Activated T-helper 2 cell treated with anti-CD3 and anti-CD28 coated beads, Interferon-gamma antibody, Interleukin-2, Interleukin-4, amounts not matched to agents 10 μg/mL and 5 μg/mL and 100 μg/mL, durations not matched to agents 14 hours and 24 hours and 36 hours (primary cell): ENCODE measurements at places on chromosomes 2 and 18.

GRCh38 chr2:189870381-189871085 lies 86.3 kb downstream of the PMS1 start:
- no peak overlapping the region for H3K27ac ChIP-seq
- peaks cover 46% of the 10 kb centered on the region for H3K36me3 ChIP-seq
- no peaks in the 10 kb centered on the region for H3K27me3 ChIP-seq

DNA sequence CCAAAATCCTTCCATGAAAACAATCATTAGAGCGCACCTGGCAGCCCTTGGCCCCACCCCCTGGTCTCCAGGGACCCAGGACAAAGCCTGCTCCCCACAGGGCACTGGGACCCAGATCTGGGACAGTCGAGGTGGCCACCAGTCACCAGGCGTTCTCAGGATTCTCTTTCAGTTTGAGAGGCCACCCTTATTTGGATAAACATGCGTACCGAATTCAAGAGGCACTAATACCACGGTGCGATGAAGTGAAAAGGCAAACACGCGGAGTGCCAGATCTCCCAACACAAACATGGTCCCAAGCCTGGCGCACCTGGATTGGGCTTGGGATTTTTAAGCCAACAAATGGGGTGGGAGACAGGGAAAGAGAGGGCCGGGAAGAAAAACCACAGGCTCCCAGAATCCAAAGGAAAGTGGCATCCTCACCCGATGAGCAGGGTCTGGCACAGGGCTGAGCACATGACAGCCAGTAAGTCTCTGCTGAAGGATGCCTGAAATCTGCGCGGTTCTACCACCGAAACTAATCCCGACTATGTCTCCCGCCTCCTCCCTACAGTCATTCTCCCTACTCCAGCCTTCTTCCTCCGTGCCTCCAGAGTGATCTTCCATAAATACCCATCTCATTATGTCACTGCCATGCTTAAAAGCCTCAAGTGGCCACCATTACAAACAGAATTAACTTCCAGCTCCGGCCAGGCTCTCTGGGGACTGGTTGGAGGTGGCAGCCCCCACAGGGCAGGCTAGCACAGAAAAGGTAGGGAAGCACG lies 60.9 kb upstream of the KLHL29 start:
- peaks cover 17% of the 10 kb centered on the region for H3K27me3 ChIP-seq
- H3K4me1 ChIP-seq: no peaks in the 10 kb centered on the region
- no peak for DNase-seq
- no peaks in the 10 kb centered on the region for H3K36me3 ChIP-seq
- no peak overlapping the region for H3K27ac ChIP-seq

DNA sequence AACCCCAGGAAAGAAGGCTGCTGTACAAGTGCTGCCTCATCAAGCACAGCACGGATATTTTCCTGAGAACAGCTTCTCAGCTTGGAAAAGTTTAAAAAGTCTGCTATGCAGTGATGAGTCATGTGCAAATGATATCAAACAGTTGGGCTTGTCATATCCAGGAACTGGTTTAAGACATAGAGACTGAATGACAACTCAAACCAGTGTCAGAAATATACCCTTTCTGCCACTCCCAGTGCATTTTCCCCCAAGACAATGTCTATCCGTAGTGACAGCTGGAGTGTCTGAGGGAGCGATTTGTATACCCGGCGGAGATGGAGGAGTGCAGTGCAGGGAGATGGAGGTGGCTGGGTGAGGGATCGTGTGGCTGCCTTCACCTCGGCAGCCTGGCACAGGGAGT lies 28.2 kb downstream of the SOX11 start:
- H3K27me3 ChIP-seq: no peaks in the 10 kb centered on the region
- no peak for DNase-seq
- no peaks in the 10 kb centered on the region for H3K4me1 ChIP-seq
- no peak overlapping the region for H3K27ac ChIP-seq
- no peaks in the 10 kb centered on the region for H3K36me3 ChIP-seq
- no peak overlapping the region for H3K4me3 ChIP-seq

- no peak overlapping the region for H3K4me3 ChIP-seq
- H3K27ac ChIP-seq: no peak overlapping the region
- DNase-seq: no peak
Measured at GRCh38 chr2:98036349-98037000, 40.7 kb upstream of the TMEM131 start.

GRCh38 chr18:40849886-40850285 lies 1105.1 kb upstream of the PIK3C3 start:
- H3K4me1 ChIP-seq: no peaks in the 10 kb centered on the region
- no peak for DNase-seq
- H3K4me3 ChIP-seq: no peak overlapping the region
- no peaks in the 10 kb centered on the region for H3K27me3 ChIP-seq
- no peak overlapping the region for H3K27ac ChIP-seq

DNA sequence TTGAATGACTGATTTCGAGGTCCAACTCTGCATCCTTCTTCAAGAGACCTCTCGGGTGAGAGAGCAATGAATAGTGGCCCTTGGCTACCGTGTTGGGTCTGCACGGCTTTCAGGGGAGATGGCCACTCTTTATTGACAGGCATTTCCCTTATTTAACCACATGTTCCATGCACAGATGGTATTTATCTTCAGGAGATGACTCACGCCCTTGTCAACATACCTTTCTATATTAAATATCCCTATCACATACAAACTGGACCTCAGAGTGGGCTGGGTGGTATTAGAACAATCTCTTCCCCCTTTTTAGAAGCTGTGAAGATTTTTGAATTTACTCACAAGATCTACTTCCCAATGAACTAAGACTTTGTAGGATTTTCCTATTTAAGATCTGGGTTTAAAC lies 109.6 kb upstream of the CDC42EP3 start:
- no peaks in the 10 kb centered on the region for H3K4me1 ChIP-seq
- no peak for DNase-seq
- H3K4me3 ChIP-seq: no peak overlapping the region
- no peaks in the 10 kb centered on the region for H3K27me3 ChIP-seq
- no peak overlapping the region for H3K27ac ChIP-seq

GRCh38 chr2:104849618-104850141 lies 4.2 kb upstream of the POU3F3 start:
- no peak for DNase-seq
- H3K4me1 ChIP-seq: peaks cover 19% of the 10 kb centered on the region
- peaks cover 93% of the 10 kb centered on the region for H3K27me3 ChIP-seq
- H3K4me3 ChIP-seq: no peak overlapping the region
- H3K27ac ChIP-seq: no peak overlapping the region
- peaks cover 6% of the 10 kb centered on the region for H3K36me3 ChIP-seq

DNA sequence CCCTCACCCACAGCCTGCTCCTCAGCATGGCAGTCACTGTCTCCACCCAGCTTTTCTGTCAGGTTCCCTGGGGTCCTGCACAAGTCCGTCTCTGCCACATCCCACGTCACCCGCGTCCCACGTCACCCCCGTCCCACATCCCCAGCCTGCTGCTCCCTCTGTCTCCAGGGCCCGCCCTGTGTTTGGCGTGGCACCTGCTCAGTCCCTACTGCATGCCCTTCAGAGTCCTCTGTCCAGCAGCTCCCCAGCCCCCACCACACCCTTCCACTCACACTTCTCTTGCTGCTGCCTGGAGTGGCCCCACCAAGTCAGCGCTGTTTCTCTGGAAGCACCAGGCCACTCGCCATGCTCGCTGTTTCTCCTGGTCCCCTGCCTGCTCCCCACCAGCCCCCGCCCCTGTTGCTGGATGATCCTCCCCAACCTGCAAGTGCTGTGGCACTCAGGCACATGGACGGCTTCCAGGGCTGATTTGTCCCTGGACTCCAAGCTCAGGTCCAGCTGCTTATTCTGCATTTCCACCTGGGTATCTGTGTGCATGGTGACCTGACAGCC lies 18.8 kb downstream of the ATG4B start:
- no peak overlapping the region for H3K4me3 ChIP-seq
- no peak for DNase-seq
- no peak overlapping the region for H3K27ac ChIP-seq

DNA sequence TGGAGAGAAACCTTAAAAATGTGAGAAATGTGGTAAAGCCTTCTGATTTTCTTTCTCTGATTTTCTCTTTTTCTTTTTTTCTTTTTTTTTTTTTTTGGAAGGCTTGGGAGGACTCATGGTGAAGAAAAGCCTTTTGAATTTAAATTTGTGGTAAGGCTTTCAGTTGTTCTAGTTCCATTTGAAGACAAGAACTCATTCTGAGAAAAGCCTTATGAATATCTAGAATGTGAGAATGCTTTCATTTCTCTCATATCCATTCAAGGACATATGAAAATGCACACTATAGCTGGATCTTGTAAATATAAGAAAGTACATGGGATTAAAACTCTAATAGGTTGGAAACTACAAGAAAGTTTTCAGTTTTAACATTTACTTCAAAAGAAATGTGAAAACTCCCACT lies 1045.2 kb upstream of the NRXN1 start:
- H3K4me3 ChIP-seq: no peak overlapping the region
- no peaks in the 10 kb centered on the region for H3K36me3 ChIP-seq
- no peaks in the 10 kb centered on the region for H3K27me3 ChIP-seq
- no peak for DNase-seq
- H3K27ac ChIP-seq: no peak overlapping the region
- no peaks in the 10 kb centered on the region for H3K4me1 ChIP-seq

- no peak overlapping the region for H3K27ac ChIP-seq
- no peaks in the 10 kb centered on the region for H3K36me3 ChIP-seq
- no peak for DNase-seq
- no peaks in the 10 kb centered on the region for H3K27me3 ChIP-seq
- no peak overlapping the region for H3K4me3 ChIP-seq
- no peaks in the 10 kb centered on the region for H3K4me1 ChIP-seq
Measured at GRCh38 chr18:59646963-59647307, 50.3 kb downstream of the CCBE1 start.

GRCh38 chr2:8851811-8852560 lies 14.6 kb upstream of the KIDINS220 start:
- no peak overlapping the region for H3K4me3 ChIP-seq
- H3K36me3 ChIP-seq: no peaks in the 10 kb centered on the region
- no peak overlapping the region for H3K27ac ChIP-seq
